Muscle of arm (tissue), 14 donors: ENCODE measurements at places on chromosomes 3 and 15.

DNA sequence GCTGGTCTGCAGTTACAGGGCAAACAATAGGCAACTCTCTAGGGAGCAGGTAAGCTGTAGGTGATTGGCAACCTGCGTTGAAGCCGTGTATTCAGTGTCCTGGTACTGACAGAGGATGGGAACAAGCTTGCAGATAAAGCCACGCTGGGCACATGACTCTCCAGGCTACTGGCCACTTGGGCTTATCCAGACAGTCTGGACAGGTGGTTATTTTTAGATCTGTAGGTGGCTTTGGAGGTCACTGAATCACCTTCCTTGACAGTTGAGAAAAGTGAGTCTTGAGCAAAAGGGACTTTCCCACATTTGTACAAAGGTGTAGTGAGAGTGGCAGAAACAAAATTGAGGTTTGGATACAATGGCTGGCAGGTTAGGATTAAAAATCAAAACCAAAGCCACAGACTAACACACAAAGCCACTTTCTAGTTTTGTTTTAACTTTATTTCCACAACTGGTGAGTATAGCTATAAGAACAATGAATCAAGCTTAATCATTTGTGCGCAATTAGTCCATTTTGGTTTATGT is 22.3 kb upstream of the IL1RAP start:
- no peak for DNase-seq

- DNase-seq = no peak
Measured at GRCh38 chr3:59406943-59407342, 357.1 kb upstream of the CFAP20DC start.

- DNase-seq = no peak
Measured at GRCh38 chr3:155252535-155252934, 40.9 kb downstream of the STRIT1 start.

DNA sequence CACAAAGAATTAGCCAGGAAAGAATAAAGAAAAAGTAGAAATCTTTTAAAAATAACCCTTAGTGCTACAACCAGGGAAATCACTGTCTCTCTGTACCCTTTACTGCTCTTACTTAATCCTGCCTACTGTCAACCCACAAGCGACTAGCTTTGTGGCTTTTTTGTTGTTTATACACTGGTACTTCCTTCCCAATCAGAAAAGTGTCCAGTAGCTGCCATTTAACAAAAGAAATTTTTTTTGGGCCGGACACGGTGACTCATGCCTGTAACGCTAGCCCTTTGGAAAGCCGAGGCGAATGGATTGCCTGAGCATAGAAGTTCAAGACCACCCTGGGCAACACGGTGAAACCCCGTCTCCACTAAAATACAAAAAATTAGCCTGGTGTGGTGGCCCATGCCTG is 13.8 kb upstream of the FAM219B start:
- no peak for DNase-seq

DNA sequence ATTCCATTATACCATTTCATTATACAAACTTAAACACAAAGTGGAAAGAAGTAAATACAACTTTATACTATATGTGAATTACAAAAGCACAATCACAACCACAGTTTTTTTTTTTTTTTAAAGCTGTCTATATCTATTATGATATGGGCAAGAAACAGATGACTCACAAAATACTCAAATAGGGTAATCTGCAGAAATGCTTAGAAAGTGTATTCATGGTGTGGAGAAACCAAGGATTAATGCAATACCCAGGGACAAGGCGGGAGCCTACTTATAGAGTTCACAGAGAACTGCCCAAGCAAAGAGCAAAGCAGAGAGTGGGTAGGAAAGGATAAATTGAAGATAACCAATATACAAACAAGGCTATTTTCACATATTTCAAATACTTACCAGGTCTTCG is 332.0 kb downstream of the FHIT start:
- DNase-seq = no peak
